ENCODE measurements at places on chromosomes 16 and 17. TPM values are rescaled to one million over a fixed set of nuclear protein-coding genes. Genes with fewer than 3 reads are reported as not detected.
A peak's percentile ranks its signal among the peaks of the same experiment; 100 is the strongest.

DNA sequence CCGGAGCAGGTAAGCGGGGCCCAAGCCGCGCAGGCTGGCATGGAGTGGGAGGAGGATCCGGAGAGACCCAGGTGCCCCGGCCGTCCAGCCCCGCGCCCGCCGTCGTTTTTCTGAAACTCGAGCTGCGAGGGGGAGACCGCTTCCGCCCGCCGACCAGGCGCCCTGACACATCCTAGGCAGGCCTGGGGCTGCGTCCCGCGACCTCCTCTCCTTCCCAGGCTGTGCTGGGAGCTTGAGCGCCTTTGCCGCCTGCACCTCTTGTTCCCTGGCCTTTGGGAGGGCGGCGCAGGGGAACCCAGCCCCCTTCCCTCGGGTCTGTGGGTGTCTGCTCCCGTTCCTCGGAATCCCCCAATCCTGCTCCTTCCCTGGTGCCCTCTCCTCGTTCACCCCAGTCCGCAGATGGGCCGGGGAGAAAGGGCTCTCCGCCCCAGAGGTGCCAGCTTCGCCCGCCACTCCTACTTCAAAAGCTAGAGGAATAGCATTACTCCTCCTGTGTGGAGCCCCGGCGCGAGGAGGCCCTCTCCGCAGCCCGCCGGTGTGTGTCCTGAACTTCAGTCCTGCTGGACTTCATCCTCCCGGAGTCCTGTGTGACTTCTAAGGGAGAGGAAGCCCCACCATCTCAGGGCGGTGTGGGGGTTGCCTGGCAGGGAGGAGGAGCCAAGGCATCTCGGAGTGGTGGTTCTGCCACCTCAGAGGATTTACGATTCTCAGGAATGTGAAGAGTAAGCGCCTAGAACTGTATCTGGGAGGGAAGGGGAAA lies 1.0 kb downstream of the NHERF1 start:
- no peak for DNase-seq

GRCh38 chr17:45914047-45914717 lies 19.8 kb downstream of the MAPT start:
- no peak for DNase-seq

GRCh38 chr17:49789243-49789578 lies 730 bp downstream of the KAT7 start:
- DNase-seq = no peak

- no peak for DNase-seq
These were observed 27.7 kb upstream of the BCO1 start for GRCh38 chr16:81210807-81211206.

DNA sequence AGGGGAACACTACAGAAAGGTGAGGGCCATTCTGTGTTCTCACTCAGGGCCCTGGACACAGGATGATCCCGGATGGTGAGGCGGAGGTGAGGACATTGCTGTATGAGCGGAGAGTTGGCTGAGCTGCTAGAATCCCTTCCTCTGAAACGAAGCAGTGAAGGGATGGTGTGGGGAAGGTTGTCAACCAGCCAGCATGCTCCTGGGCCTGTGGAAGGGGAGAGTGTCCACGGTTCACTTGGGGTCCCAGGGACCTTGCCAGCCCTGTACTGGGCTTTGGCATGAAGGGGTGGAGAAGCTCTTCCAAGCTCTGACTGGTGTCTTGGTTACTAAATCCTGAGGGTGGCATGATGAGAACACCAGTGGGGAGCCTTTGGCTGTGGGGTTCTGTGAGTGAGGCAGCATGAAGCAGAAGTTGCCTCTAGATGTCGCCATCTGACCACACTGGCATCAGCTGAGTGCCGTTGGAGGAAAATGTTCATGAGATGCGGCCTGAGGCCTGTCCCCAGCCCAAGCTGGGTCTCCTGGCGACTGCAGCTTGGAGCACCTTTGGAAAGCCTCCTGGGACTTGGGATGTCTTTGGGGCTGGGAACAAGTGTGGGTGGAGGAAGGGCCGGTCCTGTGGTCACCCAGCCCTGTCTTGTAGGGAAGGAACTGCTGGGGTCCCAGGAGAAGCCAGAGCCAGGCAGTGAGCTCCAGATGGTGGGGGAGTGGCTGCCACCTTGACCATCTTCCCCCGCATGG lies 14.8 kb downstream of the PDP2 start:
- peak; percentile 87 for DNase-seq

GRCh38 chr17:9115214-9116191 lies 94.2 kb downstream of the NTN1 start:
- DNase-seq = peak; percentile 16

DNA sequence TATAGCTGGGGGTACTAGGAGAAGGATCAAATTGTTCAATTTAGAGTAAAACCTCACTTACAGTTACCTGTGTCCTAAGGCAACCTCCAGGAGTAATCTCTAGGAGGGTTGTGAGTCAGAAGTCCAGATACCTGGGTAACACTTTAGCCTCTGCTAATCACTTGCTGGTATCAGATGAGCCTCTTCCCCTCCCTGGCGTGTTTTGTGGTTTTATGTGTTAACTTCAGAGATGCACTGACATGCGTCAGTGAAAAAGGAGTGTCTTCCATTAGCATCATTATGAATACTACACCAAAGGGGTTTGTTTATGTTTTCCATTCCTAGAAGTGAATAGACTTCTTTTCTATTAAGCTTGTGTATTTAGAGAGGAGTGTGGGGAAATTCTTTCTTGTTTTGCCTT lies 208.2 kb downstream of the FTO start:
- no peak for DNase-seq

- DNase-seq = no peak
These were observed 422 bp downstream of the CD300LF start for GRCh38 chr17:74712301-74712700.

DNA sequence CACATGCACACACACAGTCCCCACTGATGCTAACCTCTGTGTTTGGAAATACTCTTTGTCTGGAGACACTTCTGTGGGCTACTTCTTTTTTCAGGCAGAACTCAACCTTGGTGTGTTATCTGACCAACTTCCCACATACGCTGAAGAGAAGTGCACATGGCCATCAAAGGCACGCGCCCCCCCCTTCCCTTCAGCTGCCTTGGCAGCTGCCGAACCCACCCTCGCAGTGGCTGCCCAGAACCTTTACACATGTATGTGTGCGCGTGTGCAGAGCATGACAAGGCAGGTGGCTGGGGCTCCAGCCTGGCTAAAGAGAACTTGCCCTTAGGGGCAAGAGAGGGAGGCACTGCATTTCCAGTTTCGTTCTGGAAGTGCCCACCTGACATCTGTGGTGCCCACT lies 3.9 kb downstream of the RAPGEFL1 start:
- no peak for DNase-seq

DNA sequence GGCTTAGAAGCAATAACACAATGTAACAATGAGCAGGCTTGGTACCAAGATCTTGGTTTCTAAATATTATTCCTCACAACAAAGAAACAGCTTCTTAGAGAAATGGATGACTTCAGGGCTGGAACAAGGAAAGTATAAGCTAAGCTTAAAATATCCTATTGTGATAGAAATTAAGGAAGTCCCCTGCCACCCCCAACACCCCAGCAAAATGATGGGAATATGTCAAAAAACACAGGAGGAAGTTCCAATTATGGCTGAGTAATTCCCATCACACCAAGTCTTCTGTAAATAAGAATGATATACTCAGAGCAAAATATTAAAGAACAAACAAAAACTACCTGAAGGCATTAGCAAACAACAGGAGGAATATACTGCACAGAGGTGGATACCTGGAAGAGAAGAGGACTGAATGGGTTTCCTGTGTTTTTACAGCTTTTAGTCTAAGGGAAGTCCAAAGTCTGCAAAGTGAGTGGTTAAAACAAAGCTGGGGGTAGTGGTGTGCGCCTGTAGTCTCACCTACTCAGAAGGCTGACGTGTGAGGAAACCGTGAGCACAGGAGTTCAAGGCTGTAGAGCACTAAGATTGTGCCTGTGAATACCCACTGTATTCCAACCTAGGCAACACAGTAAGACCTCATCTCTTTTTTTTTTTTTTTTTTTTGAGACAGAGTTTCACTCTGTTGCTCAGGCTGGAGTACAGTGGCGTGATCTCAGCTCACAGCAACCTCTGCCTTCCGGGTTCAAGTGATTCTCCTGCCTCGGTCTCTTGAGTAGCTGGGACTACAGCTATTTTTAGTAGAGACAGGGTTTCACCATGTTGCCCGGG lies 17.1 kb upstream of the ATP6V0A1 start:
- no peak for DNase-seq

DNA sequence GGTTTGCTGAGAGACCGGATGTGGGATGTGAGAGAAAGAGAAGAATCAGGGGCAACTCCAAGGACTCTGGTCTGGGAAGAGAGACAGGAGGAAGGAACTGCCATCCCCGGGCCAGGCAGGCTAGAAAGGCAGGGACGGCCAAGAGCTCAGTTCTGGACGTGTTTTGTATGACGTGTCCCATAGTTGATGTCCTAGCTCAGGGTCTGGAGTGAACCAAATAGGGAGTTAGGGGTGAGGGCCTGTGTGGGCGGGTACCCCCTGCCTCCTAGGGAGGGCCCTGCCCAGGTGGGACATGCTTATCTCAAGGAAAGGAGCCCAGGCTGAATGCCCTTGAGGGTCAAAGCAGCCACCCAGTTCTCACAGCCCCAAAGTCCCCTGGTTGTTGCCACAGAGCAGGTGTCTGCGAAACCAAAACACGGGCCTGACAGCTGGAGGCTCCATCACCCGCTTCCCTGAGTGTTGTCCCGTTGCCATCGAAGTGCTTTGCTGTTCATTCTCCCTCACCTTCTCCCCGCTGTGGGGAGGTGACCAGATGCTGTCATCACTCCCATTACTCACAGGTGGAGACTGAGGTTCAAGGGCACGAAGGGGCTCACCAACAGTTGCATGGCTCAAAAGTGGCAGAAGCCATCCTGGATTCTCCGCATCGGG lies 7.5 kb downstream of the ABCC3 start:
- DNase-seq = no peak

GRCh38 chr16:58329135-58329534 lies 34.3 kb upstream of the PRSS54 start:
- DNase-seq = no peak

- no peak for DNase-seq
These were observed 58.2 kb downstream of the CYLD start for GRCh38 chr16:50800074-50800473.

DNA sequence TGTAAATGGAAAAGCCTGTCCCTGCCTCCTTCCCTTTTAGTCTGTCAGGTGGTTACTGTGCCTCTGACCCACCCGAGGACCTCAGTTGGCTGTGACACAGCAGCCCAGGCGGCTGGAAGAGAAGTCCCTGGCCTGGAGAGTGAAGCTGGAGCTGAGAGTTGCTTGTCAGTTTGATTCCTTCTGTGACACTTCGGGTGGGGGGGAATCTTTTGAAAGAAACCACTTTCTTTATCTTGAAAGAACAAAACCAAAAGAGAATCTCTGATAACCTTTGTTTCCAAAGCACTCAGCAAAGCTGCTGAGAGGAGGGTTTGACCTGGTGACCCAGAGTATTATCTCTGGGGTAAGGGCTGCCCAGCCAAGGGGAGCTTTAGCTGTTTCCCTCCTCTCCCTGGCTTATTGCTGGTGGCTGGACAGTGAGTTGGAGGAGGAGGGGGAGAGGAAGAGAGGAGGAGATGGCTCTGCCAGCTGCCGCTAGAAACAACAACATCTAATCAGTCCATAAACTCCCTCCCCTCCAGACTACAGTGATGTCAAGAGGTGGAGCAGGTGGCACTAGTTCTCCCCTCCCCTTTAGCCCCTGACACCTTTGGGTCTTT lies 34.0 kb downstream of the YPEL2 start:
- no peak for DNase-seq

- no peak for DNase-seq
These were observed 1.7 kb upstream of the NLRP1 start for GRCh38 chr17:5585836-5586521.

Gene KRT20
- 0.82 TPM for total RNA-seq

Gene KRTAP1-5
- total RNA-seq = not detected

Gene MRPL10
- total RNA-seq = 10.7 TPM

Gene NFATC3
- 21.1 TPM for total RNA-seq

Gene CALCOCO2
- total RNA-seq = 23.8 TPM

Gene ITGA2B
- 4.7 TPM for total RNA-seq

Gene MT4
- not detected for total RNA-seq

Gene TBC1D3G
- not detected for total RNA-seq

Gene CHST5
- 0.45 TPM for total RNA-seq

Gene GNGT2
- total RNA-seq = not detected

Gene DRC3
- total RNA-seq = 4.3 TPM

Measured in cerebellum (tissue), 4 donors.